CD4-positive, alpha-beta T cell treated with Interleukin-1 beta for 1 hour (primary cell): ENCODE measurements at places on chromosomes 4 and X.
A peak's percentile ranks its signal among the peaks of the same experiment; 100 is the strongest.

DNA sequence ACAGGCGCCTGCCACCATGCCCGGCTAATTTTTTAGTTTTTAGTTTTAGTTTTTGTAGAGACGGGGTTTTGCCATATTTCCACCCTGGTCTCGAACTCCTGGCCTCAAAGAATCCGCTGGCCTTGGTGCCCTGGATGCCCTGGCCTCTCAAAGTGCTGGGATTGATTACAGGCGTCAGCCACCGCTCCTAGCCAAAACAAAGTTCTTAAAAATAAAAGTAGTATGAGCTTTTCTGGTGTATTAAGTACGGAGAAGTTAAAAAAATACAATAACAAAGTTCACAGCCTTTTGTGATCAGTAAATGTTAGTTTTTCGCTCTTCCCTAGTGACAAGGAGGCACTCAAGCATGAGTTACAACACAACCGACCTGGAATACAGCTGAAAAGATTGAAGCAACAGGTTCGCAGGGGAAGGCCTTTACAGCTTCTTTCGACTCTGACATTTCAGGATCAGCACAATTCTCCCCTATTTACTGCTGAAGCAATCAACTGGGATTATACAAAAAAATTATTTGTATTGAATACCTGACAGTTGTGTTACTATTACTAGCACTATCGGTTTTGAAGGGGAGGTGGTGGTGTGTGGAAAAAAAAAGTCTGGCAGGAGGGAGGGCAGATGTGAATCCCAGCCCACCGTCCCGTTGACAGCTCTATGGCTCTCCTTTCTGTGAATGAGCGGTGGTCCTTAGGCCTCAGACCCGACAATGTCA lies 893 bp upstream of the METAP1 start:
- no peak for DNase-seq

- no peak for DNase-seq
Observed at GRCh38 chr4:45467157-45467556, 656.7 kb downstream of the GABRG1 start.

- DNase-seq = peak; percentile 50
Observed at GRCh38 chrX:30713061-30713525, 59.9 kb downstream of the GK start.

- DNase-seq = no peak
Observed at GRCh38 chr4:125736057-125736456, 421.3 kb downstream of the FAT4 start.

DNA sequence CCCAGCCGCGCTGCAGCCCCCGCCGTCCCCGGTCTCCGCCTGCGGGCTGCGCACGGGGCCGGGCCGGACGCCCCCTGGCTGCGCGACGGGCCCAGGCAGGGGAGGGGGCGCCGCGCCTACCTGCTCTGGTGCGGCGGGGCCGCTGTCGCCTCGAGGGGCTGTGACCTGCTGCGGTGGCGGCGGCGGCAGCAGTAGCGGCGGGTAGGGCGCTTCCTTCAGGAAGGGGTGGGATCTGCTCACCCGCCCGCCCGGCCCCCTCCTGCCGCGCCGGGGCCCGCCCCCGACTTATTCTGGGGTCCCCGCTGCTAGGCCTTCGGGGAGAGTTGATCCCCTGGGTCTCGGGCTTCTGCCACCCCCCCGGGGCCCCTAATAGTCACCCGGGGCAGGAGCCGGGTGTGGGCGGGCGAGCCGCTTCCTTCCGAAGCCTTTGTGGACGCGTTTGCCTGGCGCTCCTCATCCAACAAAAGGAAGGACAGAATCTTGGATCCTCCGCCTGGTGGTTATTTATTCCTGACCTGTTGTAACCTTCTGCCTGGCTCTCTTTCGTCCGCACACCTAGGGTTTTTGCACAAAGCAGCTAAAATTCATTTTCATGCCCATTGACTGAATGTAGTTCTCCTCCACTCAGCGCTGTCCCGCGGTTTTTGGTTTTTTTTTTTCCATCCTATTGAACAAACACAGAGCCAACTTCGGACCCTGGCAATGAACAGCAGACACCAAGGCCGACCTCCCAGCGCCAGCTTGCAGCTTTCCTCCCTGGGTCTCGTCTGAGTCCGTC lies at the start of gene TMEM150C:
Gene TMEM150C, minus strand, starts transcription at position 203 of the 778 bp plus-strand sequence. CDS start 57,331 bp downstream, outside the sequence.
- DNase-seq = no peak
